ENCODE measurements at places on chromosomes 13 and 19.

DNA sequence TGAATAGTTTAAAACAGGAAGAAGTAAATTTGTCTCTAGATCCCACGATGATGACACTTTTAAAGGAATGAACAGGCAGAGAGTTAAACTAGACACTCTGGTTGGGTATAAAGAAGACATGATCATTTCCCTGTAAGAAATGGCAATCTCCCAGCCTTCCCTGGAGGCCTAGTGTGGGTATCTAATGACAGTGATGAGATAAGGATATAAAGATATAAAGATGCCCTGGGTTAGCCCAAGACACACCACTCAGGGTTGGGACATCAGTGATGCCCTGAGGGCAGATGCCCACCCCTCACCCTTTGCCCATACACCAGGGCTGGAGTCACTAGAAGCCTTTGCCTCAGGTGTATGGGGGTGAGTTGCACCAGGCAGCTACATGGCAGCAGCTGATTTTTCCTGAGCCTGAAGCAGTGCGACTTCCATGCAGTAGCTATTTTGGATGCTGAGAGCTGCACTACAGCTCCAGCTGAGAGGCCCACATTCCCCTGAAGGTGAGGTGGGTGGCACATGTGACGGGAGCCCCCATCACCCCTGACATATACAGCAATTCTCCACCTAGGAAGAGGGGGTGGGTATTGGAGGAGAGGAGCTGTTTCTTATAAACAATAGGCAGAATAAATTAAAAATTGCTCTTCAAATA, 177.5 kb downstream of the NDFIP2 start:
- DNase-seq: no peak

DNA sequence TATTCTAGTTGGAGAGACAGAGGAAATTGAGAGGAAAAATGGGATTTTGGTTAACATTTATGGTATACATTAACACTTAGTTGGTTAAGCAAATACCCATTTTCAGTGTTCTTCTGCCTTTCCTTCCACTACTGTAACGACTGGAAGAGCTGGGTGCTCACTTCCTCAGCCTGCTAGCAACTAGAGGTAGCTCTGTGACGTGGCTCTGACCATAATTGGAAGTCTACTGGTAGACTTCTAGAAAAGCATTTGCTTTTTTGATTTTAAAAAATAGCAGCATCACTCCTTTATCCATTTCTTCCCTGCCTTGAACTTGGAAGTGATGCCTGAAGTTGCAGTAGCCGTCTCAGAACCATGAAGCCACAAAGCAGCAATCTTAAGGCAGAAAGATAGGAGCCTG, 15.9 kb downstream of the NHLRC3 start:
- DNase-seq: no peak

GRCh38 chr19:49396738-49397505, 8.9 kb downstream of the KASH5 start:
- peak; percentile 5 for DNase-seq

GRCh38 chr13:114067381-114067885, 65.0 kb downstream of the RASA3 start:
- no peak for DNase-seq

DNA sequence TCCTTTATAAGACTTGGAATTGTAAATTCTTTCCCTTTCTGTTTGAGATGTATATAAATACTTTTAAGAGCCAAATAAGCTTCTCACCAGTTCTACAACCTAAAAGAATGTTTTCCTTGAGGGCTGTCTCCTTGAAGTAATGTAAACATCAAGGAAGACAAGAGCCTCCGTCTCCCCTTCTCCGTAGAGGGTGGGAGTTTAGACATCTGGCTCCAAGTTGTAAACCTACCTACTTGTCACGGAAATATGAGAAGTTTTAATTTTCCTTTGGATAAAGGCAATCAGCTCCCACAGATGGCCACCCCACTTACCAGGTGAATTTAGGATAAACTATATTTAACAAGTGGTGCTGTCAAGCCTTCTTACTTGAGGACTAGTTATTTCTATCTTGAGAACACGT, 237.9 kb downstream of the NALCN start:
- DNase-seq: no peak

DNA sequence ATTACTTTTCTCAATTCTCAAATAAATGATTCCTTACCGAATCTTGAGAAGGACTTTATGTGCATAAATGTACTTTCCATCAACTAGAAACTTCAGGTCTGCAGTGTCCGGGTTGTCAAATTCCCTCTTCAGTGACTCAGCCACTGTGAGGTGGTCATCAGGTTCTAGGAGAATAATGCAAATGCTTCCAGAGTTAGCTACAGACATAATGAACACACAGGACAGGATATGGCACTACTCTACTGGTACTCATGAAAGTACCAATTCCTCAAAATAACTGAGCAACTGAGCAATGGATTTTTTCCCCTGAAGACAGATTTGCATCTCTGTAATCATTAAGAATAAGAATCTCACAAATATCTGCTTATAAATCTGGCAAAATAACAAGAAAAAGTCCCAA, 31.2 kb downstream of the RCBTB2 start:
- DNase-seq: no peak
